ENCODE measurements at places on chromosomes 3 and 15.
A peak's percentile ranks its signal among the peaks of the same experiment; 100 is the strongest.

- DNase-seq, result no peak
These were observed 676.2 kb downstream of the NAALADL2 start for GRCh38 chr3:175535351-175535750.

DNA sequence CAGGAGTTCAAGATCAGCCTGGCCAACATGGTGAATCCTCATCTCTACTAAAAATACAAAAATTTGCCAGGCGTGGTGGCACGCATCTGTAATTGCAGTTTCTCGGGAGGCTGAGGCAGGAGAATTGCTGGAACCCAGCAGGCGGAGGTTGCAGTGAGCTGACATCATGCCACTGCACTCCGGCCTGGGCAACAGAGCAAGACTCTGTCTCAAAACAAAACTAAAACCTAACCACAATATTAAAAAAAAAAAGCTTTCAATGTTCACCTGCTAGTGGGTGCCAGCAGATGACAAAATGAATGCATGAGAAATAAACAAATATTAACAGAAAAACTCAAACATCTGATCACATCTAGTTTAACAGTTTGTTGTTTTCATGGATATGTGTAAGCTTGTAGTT lies 9.0 kb downstream of the SLC24A1 start:
- no peak for DNase-seq

- no peak for DNase-seq
These were observed 9.1 kb downstream of the RASL12 start for GRCh38 chr15:65058394-65059368.

DNA sequence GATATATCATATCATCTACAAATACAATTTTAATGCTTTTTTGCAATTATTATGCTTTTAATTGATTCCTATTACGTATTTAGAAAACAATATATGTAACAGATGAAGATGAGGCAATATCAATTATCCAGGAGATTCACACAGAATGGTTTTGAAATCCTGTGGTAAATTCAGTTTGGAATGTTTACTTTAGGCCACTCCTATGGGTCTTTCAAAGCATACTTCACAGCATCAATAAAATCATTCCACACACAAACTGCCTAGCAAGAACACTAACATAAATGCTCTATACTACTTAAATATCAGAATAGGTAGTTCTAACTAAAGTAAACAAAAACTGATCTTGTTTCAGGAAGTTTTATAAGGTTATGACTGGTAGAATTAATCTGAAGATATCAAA lies 90.5 kb downstream of the FAM227B start:
- no peak for DNase-seq

- no peak for DNase-seq
These were observed 232.5 kb downstream of the CDIN1 start for GRCh38 chr15:36811903-36812302.

DNA sequence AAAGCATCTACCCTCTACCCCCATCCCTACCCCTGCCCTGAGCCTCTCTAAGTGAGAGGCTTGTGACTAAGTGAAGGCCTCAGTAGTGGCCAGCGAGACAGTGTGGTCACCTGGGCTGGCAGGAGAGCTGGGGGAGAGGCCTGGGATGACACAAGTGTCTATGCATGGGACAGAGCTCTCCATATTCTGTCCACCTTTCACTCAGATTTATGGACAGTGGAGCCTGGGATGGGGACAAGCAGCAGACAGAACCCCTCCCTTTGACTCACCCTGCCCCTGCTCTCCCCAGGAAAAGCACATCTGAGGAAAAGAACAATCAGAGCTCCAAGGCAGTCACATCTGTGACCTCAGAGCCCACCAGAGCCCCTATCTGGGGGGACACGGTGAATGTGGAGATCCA lies 26.0 kb downstream of the CCDC33 start:
- DNase-seq, result no peak

GRCh38 chr15:69265347-69265955 lies 33.3 kb upstream of the PAQR5 start:
- DNase-seq, result no peak

- no peak for DNase-seq
These were observed 10.6 kb downstream of the PLA2G4B start for GRCh38 chr15:41849204-41849603.

GRCh38 chr3:177141899-177142646 lies 55.2 kb downstream of the TBL1XR1 start:
- no peak for DNase-seq

DNA sequence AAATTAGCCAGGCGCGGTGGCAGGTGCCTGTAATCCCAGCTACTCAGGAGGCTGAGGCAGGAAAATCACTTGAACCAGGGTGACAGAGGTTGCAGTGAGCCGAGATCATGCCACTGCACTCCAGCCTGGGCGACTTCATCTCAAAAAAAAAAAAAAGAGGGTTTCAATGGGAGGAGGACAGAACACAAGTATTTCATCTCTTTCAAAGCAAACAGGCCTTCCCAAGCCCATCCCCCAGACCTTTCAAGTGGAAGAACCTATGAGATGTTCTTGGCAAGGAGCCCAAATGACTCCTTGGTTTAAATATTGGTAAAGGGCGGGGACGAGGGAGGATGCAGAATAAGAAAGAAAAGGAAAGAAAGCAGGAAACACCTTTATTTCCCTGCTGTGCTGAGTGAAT lies 62.2 kb upstream of the MCF2L2 start:
- DNase-seq, result peak; percentile 64

DNA sequence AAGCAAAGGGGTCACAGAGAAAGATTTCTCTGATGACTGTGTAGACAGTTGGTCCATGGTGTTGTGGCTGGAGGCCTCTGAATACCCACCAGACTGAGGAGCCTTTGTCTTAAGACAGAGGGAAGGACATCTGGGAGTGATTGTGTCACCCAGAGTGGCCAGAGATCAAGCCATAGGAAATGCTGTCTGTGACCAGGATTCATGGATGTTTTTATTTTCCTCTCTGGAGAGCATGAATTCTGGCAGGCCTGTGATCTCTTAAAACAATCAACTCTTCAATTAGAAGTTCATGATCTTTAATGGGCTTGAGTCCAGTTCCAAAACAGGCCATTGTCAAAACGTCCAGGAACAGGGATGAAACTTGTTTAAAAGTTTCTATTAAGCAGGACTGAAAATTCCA lies 198.9 kb upstream of the CTDSPL start:
- DNase-seq, result no peak

GRCh38 chr3:59813148-59813538 lies 763.3 kb upstream of the CFAP20DC start:
- no peak for DNase-seq

DNA sequence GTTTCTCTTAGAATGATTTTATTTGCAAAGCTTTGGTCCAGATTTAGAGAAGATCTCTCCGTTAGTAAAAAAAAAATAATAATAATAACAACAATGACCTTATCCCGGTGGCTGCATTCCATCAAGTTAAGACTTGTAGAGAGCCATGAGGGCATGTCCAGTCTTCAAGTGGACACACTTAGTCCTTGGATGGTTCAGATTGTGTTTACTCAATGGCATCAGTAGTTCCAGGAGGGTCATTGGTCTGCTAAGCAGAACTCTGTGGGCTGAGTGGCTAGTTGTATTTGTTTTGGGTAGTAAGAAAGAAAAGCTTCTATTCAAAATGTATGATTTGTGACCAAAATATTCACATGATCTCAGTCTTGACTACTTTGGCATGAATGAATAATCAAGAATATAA lies 116.3 kb upstream of the UBE2E2 start:
- DNase-seq, result no peak

GRCh38 chr3:122800706-122801237 lies 5.9 kb downstream of the SLC49A4 start:
- DNase-seq, result peak; percentile 72

DNA sequence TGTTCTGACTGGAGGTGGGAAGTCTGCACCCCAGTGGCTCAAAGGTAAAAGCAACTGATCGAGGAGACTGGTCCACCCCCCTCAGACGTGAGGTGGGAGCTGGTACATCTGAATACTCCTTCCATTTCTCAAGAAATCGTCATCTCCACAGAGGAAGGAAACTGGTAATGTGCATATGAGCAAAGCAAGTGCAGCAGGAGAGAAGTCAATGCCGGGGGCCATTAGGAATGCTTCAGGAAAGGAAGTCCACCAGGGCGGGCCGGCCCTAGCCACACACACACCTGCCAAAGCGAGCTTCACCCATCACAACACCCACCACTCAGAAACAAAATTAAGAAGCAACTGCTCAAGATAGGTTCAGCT lies 8.5 kb downstream of the TBC1D2B start:
- DNase-seq, result no peak

- DNase-seq, result no peak
These were observed 69.3 kb downstream of the MESD start for GRCh38 chr15:80920271-80920699.

GRCh38 chr3:133561679-133562078 lies 11.8 kb upstream of the CDV3 start:
- DNase-seq, result no peak
